Kidney (tissue), 22 donors: ENCODE measurements at places on chromosomes 5 and 9. TPM values are rescaled to one million over a fixed set of nuclear protein-coding genes. Genes with fewer than 3 reads are reported as not detected.

The CTSV gene
- polyA plus RNA-seq, result 11.2 TPM

The KIF4B gene
- polyA plus RNA-seq, result not detected

The ABCA1 gene
- 1.4 TPM for polyA plus RNA-seq

The OR1Q1 gene
- not detected for polyA plus RNA-seq

The PCDHB3 gene
- polyA plus RNA-seq, result 2.3 TPM

The PCDHB8 gene
- polyA plus RNA-seq, result 0.56 TPM

The ADRA1B gene
- polyA plus RNA-seq, result 2.3 TPM

DNA sequence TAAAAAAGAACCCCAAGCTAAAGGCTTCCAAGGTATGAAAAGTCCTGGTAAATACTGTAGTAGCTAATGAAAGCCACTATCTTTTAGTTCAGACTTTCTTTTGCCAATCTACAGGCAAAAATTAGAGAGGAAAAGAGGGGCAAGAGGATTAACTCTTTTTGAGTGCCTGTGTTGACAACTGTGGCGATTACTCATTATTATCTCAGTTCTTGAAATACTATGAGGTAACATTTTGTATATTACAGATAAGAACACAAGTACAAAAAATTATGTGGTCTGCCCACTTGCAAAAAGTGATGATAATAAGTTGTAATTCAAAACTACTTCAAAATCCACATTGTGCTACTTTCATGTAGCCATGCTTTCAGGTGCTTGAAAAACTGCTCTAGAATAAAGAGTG, 144.0 kb downstream of the DTWD2 start:
- no peak overlapping the region for H3K27ac ChIP-seq
- H3K36me3 ChIP-seq, result no peaks in the 10 kb centered on the region
- H3K4me3 ChIP-seq, result no peak overlapping the region
- DNase-seq, result no peak
- H3K27me3 ChIP-seq, result no peaks in the 10 kb centered on the region

DNA sequence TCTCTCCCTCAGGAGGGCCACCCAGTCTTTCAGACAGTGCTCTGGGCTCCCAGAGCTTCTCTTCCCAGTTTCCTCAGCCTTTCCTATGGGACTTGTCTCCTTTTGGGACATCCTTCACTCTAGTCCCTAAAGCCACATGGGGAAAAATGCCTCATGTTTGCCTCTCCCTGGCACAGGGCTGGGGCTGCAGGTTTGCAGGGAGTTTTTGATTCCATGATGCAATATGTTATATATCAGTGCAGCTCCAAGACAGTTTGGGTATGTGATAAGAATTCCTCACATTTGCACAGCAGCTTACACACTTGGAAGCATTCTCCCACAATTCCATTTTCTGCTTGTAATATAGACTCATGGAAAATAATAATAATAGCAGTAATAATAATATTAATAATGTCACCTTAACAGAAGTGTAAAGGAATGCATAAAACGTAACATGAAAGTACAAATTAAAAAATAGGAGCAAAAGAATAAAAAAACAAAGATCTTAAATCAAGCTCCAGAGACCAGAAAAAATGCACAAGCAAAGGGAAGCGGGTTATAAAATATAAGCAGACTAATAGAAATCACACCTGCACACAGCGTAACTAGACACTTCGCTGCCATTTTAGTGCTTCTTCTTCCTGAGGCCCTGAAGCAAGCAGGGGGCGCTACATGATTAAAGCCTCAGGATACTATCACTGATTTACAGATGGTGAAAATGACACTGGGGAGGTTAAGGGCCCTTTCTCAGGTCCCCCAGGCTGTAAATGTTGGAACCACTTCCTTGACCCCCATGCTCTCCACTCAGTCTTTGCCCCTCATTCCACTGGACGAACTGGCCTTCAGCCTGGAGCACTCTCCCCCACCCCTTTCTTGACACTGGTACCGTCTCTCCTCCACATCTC, 70.0 kb upstream of the IL17B start:
- H3K4me1 ChIP-seq, result peaks cover 44% of the 10 kb centered on the region
- H3K27ac ChIP-seq, result peak overlapping the region; percentile 85
- H3K4me3 ChIP-seq, result no peak overlapping the region
- H3K36me3 ChIP-seq, result no peaks in the 10 kb centered on the region

- H3K4me3 ChIP-seq, result no peak overlapping the region
- peak; percentile 13 for DNase-seq
- H3K27me3 ChIP-seq, result peaks cover 86% of the 10 kb centered on the region
- H3K4me1 ChIP-seq, result peaks cover 5% of the 10 kb centered on the region
- H3K27ac ChIP-seq, result no peak overlapping the region
Observed at GRCh38 chr9:124006448-124007361, 4.9 kb upstream of the LHX2 start.

GRCh38 chr5:181190711-181191525, 14.1 kb downstream of the TRIM7 start:
- DNase-seq, result peak; percentile 50
- H3K36me3 ChIP-seq, result no peaks in the 10 kb centered on the region
- no peaks in the 10 kb centered on the region for H3K27me3 ChIP-seq
- H3K4me1 ChIP-seq, result no peaks in the 10 kb centered on the region

DNA sequence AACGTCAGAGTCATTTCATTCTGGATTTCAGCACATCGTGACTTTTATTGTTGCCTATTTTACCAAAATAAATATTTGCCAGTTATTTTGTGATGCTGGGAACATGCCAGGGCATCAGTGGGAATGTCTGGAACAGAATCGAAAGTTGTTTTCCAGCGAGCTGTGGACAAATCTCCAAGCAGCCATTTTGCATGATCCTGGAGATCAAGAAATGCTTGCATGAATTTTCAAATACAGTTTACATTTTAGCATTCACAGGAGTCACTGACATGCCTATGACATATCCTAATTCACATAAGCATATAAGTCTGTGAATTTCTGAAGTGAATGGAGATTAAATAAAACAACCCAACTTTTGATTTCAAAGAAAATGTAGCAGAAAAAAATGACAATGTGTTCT, 119.4 kb downstream of the VCAN start:
- H3K27ac ChIP-seq, result no peak overlapping the region
- H3K4me1 ChIP-seq, result no peaks in the 10 kb centered on the region
- H3K27me3 ChIP-seq, result no peaks in the 10 kb centered on the region

GRCh38 chr5:7014611-7015010, 301.4 kb downstream of the TENT4A start:
- no peak overlapping the region for H3K4me3 ChIP-seq
- no peak for DNase-seq
- no peaks in the 10 kb centered on the region for H3K27me3 ChIP-seq
- no peak overlapping the region for H3K27ac ChIP-seq
